ENCODE measurements at places on chromosomes 7 and 10.

DNA sequence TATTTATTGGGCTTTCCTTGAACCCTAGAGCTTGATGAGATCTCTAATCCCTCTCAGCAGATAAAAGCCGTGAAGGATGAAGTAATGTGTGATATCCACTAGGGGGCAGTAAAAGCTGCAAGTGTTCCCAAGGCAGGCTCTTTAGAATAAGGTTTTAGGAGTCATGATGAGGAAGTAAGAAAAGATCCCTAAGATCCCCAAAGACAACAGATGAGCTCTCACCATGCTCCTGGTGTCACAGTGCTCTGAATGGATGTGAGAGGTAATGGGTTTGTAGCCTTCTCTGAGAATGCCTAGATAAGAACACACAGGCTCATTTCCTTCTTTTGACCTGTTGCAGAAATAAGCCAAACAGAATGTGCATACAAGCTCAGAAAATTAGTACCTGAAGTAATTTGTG lies 70.4 kb upstream of the ITPRID1 start:
- DNase-seq: peak; percentile 21
- H3K27ac ChIP-seq: no peak overlapping the region
- H3K36me3 ChIP-seq: no peaks in the 10 kb centered on the region
- H3K4me3 ChIP-seq: no peak overlapping the region
- H3K27me3 ChIP-seq: peaks cover 3% of the 10 kb centered on the region

- no peak overlapping the region for H3K4me3 ChIP-seq
- DNase-seq: no peak
- no peak overlapping the region for H3K27ac ChIP-seq
- no peaks in the 10 kb centered on the region for H3K27me3 ChIP-seq
These were observed 13.4 kb upstream of the ZRANB1 start for GRCh38 chr10:124928545-124928944.

DNA sequence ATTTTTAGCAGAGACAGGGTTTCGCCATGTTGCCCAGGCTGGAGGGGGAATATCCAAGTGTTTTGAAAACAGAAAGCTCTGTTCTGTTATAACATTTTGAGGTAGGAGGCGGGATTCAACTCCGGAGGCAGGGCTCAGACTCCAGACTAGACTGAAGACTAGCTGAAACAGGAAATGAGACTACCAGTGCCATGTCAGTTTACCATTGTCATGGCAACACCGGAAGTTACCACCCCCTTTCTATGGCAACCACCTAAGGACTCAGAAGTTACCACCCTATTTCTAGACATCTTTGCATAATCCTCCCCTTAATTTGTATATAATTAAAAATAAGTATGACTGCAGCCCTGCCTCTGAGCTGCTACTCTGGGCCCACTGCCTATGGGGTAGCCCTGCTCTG lies 1069.1 kb upstream of the AUTS2 start:
- DNase-seq: no peak
- peaks cover 5% of the 10 kb centered on the region for H3K36me3 ChIP-seq
- H3K4me3 ChIP-seq: no peak overlapping the region
- H3K27me3 ChIP-seq: peaks cover 12% of the 10 kb centered on the region
- peaks cover 26% of the 10 kb centered on the region for H3K4me1 ChIP-seq

DNA sequence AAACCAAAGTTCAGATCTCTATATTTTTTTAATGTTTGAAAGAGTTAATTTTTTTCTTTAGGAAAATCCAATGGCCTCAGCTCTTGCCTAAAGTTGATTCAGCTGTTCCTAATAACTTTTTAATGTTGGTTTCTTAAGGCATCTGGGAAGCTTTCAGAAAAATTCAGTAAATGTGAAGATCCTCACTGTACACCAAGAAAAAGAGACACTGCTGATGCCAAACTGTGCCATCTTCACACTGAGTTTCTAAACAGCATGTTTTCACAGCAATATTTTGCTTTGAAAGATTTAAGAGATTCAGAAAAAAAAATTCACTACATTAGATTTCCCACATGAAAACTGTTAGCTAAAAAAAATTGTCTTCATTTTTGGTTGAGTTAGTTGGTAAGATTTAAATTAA lies 249.4 kb downstream of the NEBL start:
- H3K36me3 ChIP-seq: no peaks in the 10 kb centered on the region
- no peak for DNase-seq
- H3K4me1 ChIP-seq: peaks cover 5% of the 10 kb centered on the region
- no peak overlapping the region for H3K27ac ChIP-seq
- H3K4me3 ChIP-seq: no peak overlapping the region

DNA sequence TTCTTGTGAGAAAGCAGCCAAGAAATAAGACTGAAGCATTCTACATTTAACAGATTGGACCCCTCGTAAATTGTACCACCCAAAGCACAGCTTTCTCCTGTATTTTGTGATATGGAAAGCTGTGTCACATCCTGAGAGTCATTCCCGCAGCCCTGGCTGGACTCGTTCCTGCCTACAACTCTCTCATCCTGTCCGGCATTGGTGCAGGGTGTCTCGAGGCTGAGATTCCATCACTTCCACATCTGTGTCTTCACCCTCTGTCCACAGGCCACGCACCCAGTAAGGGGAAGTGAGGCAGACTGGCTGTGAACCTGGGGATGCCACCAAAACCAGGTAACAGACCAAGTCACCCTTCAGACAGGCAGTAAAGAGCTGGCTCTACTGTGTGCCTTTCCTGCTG lies 146.2 kb upstream of the KLF6 start:
- no peaks in the 10 kb centered on the region for H3K36me3 ChIP-seq
- no peak overlapping the region for H3K27ac ChIP-seq
- H3K4me1 ChIP-seq: peaks cover 16% of the 10 kb centered on the region
- H3K4me3 ChIP-seq: no peak overlapping the region
- peaks cover 5% of the 10 kb centered on the region for H3K27me3 ChIP-seq

- H3K36me3 ChIP-seq: no peaks in the 10 kb centered on the region
- peaks cover 12% of the 10 kb centered on the region for H3K27me3 ChIP-seq
- DNase-seq: no peak
- no peak overlapping the region for H3K27ac ChIP-seq
- H3K4me1 ChIP-seq: no peaks in the 10 kb centered on the region
- H3K4me3 ChIP-seq: no peak overlapping the region
These were observed 199.4 kb upstream of the PRSS58 start for GRCh38 chr7:142457146-142457703.

DNA sequence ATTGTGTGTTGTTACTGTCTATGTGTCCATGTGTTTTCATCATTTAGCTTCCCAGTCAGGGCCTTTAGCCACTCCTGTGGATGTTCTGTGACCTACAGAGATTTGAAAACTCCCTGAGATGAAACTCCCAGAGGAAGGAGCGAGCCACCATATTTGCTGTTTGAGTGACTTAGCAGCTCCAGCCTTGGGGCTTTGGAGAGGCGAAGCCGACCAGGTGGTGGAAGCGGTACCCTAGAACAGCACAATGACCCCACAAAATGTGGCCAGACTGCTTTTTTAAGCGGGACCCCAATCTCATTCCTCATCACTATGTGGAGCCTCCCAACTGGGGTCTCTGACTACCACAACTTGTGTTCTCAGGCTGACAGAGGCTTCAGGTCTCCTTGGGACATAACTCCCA lies 323.9 kb upstream of the KCND2 start:
- peak overlapping the region; percentile 60 for H3K27ac ChIP-seq
- H3K27me3 ChIP-seq: no peaks in the 10 kb centered on the region
- no peaks in the 10 kb centered on the region for H3K4me1 ChIP-seq
- DNase-seq: no peak

- H3K4me3 ChIP-seq: no peak overlapping the region
- peaks cover 7% of the 10 kb centered on the region for H3K27me3 ChIP-seq
- H3K27ac ChIP-seq: no peak overlapping the region
- peaks cover 8% of the 10 kb centered on the region for H3K4me1 ChIP-seq
- H3K36me3 ChIP-seq: no peaks in the 10 kb centered on the region
These were observed 30.4 kb upstream of the CDK13 start for GRCh38 chr7:39919646-39920045.

DNA sequence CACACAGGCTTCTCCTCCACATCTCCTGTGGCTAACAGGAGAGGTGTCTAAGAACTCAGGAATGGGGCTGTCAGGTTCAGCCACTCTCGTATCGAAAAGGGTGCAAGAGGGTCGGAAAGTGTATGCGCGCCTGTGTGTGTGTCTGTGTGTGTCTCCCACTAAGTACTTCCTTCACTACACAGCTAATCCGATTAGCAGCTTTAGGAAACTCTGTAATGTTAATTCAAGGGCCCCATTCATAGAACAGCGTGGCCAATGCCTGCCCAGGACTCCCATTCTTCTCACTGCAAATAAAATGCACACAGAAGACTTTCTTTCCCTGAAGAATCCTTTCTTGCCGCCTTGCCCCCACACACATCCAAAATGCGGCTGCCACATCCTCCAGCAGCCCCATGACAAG lies 39.9 kb downstream of the TLL2 start:
- DNase-seq: no peak
- no peaks in the 10 kb centered on the region for H3K36me3 ChIP-seq
- peaks cover 4% of the 10 kb centered on the region for H3K4me1 ChIP-seq
- no peak overlapping the region for H3K4me3 ChIP-seq
- H3K27ac ChIP-seq: no peak overlapping the region

DNA sequence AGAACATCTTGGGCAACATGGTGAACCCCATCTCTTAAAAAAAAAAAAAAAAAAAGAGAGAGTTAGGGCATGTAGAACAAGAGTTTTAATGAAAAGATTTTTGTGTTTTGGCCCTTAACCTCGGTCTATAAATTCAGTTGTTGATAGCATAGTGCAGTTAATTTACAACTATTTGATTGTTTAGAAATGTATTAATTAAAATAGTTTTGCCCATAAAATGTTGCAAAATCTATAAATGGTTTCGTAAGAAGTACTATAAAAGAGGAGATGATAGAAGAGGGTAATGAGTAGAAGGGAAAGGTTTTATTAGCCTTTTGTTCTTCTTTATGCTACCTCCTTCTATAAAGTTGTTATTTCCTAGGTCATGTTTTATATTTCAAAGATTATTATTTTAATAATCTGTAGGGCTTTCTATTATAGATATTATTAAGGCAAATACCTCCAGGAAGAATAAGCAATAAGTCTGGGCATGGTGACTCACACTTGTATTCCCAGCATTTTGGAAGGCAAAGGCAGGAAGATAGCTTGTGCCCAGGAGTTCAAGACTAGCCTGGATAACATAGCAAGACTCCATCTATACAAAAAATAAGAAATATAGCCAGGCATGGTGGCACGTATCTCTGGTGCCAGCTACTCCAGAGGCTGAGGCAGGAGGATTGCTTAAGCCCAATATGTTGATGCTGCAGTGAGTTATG lies 73.3 kb downstream of the MCU start:
- no peak overlapping the region for H3K4me3 ChIP-seq
- no peaks in the 10 kb centered on the region for H3K27me3 ChIP-seq
- H3K4me1 ChIP-seq: no peaks in the 10 kb centered on the region

- no peak overlapping the region for H3K27ac ChIP-seq
- H3K27me3 ChIP-seq: peaks cover 4% of the 10 kb centered on the region
- no peak for DNase-seq
- H3K4me1 ChIP-seq: peaks cover 17% of the 10 kb centered on the region
- peaks cover 5% of the 10 kb centered on the region for H3K36me3 ChIP-seq
These were observed 151.8 kb downstream of the TWIST1 start for GRCh38 chr7:18965657-18966056.

- peak overlapping the region; percentile 90 for H3K4me3 ChIP-seq
- H3K27ac ChIP-seq: no peak overlapping the region
- H3K4me1 ChIP-seq: peaks cover 24% of the 10 kb centered on the region
- DNase-seq: no peak
- H3K27me3 ChIP-seq: peaks cover 6% of the 10 kb centered on the region
These were observed 607 bp upstream of the GGCT start for GRCh38 chr7:30505174-30505697.

DNA sequence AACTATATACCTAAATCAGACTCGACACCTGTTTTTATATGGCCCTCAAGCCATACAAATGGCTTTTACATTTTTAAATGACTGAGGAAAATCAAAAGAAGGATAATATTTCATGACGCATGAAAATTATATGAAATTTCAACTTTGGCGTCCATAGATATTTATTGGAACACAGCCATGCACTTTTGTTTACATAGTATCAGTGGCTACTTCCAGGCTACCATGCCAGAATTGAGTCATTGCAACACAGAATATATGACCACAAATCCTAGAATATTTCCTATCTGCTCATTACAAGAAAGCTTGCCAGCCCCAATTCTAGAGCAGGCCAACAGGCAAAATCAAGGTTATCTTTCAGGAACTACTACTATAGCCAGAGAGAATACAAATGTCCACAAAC lies 29.3 kb downstream of the AFAP1L2 start:
- no peaks in the 10 kb centered on the region for H3K27me3 ChIP-seq
- no peak overlapping the region for H3K27ac ChIP-seq
- H3K4me1 ChIP-seq: peaks cover 49% of the 10 kb centered on the region
- no peak overlapping the region for H3K4me3 ChIP-seq
- H3K36me3 ChIP-seq: no peaks in the 10 kb centered on the region

DNA sequence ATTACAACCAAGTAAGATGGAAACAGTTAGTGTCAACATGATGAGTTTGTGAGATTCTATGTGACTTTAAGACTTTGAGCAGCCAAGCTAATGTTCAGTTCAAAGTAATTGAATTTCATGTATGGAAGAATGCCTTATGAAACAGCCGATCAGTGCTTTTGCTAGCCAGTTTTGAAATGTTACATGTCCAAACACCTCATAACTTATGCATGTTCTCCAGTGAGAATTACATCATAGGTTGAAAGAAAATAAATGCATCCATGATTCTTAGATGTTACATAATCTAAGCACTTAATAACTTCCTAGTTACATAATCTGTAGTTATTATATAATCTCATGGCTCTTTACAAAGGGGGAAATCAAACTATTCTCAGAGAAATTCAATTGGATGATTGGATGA lies 211.3 kb downstream of the BICC1 start:
- peaks cover 12% of the 10 kb centered on the region for H3K4me1 ChIP-seq
- peaks cover 3% of the 10 kb centered on the region for H3K27me3 ChIP-seq
- H3K4me3 ChIP-seq: no peak overlapping the region
- H3K27ac ChIP-seq: no peak overlapping the region
- H3K36me3 ChIP-seq: no peaks in the 10 kb centered on the region
- DNase-seq: no peak

GRCh38 chr10:70940834-70941568 lies 52.6 kb upstream of the PCBD1 start:
- peaks cover 35% of the 10 kb centered on the region for H3K4me1 ChIP-seq
- no peak overlapping the region for H3K4me3 ChIP-seq
- no peak overlapping the region for H3K27ac ChIP-seq
- DNase-seq: no peak
- peaks cover 19% of the 10 kb centered on the region for H3K27me3 ChIP-seq
- H3K36me3 ChIP-seq: no peaks in the 10 kb centered on the region

GRCh38 chr10:121811386-121811785 lies 116.4 kb downstream of the ATE1 start:
- no peak for DNase-seq
- no peak overlapping the region for H3K4me3 ChIP-seq
- peaks cover 21% of the 10 kb centered on the region for H3K36me3 ChIP-seq
- H3K4me1 ChIP-seq: peaks cover 12% of the 10 kb centered on the region
- H3K27me3 ChIP-seq: no peaks in the 10 kb centered on the region

- H3K36me3 ChIP-seq: peaks cover 6% of the 10 kb centered on the region
- H3K27me3 ChIP-seq: no peaks in the 10 kb centered on the region
- no peak for DNase-seq
These were observed 24.6 kb upstream of the FAM221A start for GRCh38 chr7:23655433-23655832.

DNA sequence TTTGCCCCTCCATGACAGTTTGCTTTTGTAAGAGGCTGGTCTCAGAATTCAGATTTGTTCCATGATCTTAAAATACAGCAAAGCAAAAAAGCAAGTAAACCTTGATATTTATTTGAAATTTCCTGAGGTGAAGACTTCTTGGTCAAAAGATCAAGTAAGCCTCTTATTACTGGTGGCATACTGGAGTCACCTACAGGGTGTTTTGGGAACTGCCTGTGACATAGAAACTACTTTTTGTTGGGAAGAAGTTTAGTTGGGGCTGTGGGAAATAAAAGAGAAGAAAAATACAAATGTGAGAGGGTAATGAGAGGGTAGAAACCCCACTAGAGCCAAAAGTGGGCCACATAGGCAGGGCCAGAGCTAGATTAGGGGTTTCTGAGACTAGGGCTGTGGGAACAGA lies 217.9 kb downstream of the OTUD1 start:
- peaks cover 18% of the 10 kb centered on the region for H3K27me3 ChIP-seq
- H3K27ac ChIP-seq: no peak overlapping the region
- H3K36me3 ChIP-seq: no peaks in the 10 kb centered on the region
- H3K4me3 ChIP-seq: no peak overlapping the region
- DNase-seq: no peak

All from nephron progenitor cell (in vitro differentiated cells).